ENCODE measurements at places on chromosomes 13 and 19.

DNA sequence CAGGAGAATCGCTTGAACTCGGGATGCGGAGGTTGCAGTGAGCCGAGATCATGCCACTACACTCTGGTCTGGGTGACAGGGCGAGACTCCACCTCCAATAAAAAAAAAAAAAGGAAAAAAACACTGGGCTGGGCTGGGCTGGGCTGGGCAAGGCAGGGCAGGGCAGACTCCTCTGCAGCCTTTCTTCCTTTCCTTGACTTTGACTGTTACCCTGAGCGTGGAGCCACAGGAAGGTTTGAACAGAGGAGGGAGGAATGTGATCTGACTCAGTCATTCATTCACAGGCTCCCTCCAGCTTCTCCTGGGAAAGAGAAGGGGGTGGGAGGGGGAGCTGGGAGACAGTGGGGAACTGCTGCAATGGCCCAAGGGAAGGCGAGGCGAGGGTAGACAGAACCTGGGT is 2.7 kb upstream of the ACTN4 start:
- no peak for DNase-seq

GRCh38 chr13:83153848-83154247 is 728.4 kb downstream of the SLITRK1 start:
- DNase-seq, result no peak

DNA sequence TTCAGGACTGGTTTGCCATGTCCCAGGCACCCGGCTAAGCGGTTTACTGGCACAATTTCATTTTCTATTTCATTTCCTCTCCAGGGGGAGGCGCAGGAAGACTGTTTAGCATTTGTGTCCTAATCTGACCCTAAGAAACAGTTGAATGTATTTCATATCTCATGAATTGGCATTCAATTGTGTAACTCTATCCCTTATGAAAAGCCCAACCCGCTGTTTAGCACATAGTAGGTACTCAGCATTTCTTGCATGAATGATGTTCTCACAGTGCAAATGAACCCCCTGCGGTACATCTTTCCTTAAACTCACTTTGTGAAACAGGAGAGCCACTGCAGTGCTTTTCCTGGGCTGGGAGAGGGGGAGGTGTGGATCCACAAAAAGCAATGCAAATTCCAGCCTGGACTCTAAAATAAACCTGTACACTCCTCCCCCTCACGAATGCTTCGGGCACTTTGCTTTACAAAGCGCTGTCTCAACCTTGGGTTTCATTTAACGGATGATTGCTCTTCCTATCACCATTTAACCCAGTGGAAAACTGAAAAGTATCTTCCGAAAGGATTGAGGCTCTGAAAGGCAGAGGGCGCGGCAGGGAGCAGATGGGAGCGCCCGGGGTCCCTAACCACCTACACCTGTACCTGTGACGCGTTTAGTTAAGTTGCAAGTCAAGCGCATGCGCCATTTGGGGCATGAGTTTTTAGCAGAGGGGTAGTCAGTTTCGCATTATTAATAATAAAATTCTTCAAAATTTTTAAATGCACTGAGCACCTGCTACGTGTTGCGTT is 1.2 kb upstream of the EEF2 start:
- DNase-seq, result peak; percentile 53

- no peak for DNase-seq
These were observed 4.4 kb upstream of the TMEM272 start for GRCh38 chr13:51849145-51850101.

DNA sequence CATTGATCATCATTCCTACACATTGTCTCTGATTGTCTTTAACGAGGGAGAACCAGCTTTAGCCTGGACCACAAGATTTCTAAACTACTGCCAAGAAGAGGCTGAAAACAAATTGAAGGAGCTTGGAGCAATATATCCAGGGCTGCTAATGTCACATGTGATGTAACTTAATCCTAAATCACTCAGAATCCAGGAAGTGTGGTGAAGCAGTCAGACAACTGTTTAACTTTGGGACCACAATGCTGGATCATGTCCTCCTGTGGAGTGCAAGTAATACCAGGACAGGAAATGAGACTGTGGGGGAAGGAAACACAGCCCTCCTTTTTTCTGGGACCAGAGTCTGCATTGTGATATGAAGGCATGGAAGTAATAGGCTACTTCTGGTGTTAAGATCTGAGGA is 430.2 kb downstream of the KCTD12 start:
- DNase-seq, result peak; percentile 41

- DNase-seq, result no peak
These were observed 1.3 kb downstream of the RAB3D start for GRCh38 chr19:11338121-11338520.

DNA sequence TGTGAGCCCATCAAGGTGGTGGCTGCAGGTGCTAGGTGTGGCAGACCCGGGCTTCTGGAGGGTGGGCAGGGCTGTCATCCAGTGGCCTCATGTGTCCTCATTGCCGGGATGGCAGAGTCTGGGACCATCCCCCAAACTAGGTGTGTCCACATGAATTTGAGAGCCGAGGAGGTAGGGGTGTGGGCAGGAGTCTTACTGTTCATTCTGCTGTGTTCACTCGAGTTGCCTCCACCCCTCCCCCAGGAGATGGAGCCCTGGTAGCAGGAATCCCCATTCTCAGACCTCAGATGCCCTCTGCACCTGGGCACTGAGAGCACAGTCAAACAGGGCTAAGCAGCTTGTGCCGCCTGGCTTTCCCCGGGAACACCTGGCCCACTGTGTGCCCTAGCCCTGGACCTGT is 22.4 kb downstream of the NAXD start:
- DNase-seq, result no peak

GRCh38 chr19:12284631-12285030 is 10.1 kb downstream of the ZNF44 start:
- DNase-seq, result no peak

DNA sequence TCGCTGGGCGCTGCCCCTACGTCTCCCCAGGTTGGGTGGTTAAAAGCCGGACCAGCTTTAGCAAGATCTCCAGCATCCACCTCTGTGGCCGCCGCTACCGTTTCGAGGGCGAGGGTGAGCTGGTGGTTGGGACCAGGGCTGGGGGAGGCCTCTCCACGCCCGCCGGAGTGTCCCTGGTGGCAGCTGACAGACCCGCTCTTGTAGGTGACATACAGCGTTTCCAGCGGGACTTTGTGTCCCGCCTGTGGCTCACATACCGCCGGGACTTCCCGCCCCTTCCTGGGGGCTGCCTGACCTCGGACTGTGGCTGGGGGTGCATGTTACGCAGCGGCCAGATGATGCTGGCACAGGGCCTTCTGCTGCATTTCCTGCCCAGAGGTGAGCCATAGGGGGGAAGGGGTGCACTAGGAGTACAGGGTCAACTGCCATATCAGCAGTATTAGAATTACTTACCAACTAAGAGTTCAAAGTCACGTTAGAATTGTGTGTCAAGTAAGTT is 1.1 kb downstream of the ATG4D start:
- no peak for DNase-seq

DNA sequence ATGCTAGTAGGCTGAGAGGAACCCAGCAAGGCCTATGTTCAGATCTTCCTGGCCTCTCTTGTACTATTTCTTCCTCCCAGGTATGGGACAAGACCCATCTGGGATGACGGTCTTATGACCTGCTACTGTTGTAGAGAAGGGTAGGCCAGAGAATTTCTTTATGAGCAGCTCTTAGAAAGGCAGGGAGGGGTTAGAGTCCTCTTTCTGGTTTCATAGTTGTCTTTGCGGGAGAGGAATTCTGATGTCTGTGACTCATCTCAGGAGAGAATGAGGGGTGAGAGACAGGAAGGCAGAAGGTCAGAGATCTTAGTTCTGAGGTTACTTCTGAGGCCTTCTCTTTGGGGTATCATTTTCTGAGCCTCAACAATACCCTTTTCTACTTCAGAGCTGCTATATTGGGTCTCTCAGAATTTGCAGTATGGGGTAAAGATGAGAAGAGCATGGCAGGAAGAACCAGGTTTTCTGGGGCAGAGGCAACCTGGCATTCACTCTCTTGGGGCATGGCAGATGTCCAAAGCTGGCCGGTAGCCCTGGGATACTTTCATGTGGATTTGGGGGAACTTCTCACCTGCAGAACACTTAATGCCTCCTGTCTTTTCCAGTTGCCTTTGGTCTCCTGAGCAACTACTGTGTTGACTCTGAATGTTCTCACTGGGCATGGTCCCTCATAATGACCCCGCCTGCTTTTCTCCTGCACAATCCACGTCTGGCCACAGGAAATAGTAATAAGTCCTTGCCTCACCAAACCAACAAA is 154.4 kb downstream of the GGACT start:
- DNase-seq, result no peak

DNA sequence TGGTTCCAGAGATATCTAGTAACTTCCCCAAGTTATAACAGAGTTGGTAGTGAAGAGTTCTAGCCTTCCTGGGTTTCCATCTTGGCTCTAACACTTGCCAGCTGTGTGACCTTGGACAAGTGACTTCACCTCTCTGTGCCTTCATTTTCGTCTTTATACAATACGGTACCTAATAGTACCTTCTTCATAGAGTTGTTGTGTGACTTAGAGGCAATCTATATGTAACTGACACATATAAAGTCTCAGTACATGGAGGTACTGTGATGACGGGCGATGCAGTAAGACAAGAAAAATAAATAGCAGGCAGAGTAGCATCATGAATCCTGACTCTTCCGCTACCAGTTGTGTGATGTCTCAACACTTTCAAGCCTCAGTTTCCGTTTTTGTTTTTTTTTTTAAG is 8.0 kb upstream of the CLASRP start:
- DNase-seq, result no peak

DNA sequence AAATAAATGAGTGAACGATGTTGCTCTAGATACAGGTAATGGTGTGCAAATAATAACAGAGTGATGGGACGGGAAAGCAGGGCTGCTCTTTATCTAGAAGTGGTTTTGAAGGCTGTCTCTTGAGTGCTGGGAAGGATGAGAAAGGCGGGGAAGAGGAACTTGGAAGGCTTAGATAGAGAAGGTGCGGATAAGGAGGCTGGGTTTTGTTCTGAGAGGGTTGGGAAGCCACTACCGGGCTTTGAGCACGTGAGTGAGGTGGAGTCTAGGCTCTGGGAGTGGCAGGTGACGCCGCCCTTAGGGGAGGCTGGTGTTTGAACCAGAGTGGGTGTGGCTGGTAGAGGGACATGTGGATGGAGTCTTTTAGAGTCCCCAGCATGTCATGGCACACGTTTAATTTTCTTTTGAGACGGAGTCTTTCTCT is 811 bp downstream of the ARMC6 start:
- peak; percentile 46 for DNase-seq

- DNase-seq, result no peak
These were observed 1786.8 kb downstream of the SLITRK5 start for GRCh38 chr13:89457977-89458376.
